ENCODE measurements at places on chromosomes 6 and 20.

DNA sequence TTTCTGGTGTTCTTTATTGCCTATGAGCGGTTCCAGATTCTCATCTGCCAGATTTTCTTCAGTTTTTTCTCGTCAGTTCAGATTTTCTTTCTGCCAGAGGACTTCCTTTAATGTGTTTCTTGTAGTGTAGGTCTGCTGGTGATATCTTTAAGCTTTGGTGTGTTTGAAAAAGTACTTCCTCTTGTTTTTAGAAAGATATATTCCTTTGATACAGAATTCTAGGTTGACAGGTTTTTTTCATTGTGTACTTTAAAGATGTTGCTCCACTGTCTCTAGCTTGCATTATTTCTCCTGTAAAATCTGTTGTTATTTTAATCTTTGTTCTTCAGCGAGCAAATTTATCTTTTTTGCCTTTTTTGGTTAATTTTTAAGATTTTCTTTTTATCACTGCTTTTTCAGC, 36.9 kb downstream of the ASXL1 start:
- no peak for DNase-seq

- no peak for DNase-seq
Observed at GRCh38 chr20:3116341-3116740, 31.8 kb upstream of the AVP start.

- no peak for DNase-seq
Observed at GRCh38 chr20:31604567-31605030, 490 bp upstream of the ID1 start.

- DNase-seq = peak; percentile 35
Observed at GRCh38 chr6:39137245-39137644, 22.3 kb upstream of the SAYSD1 start.
